ENCODE measurements at places on chromosomes 3 and 15. TPM values are rescaled to one million over a fixed set of nuclear protein-coding genes. Genes with fewer than 3 reads are reported as not detected.

- no peak overlapping the region for H3K27ac ChIP-seq
- no peaks in the 10 kb centered on the region for H3K4me1 ChIP-seq
- peaks cover 17% of the 10 kb centered on the region for H3K27me3 ChIP-seq
- H3K36me3 ChIP-seq: no peaks in the 10 kb centered on the region
- DNase-seq: no peak
These were observed 40.2 kb upstream of the SLC6A11 start for GRCh38 chr3:10775828-10776227.

- DNase-seq: no peak
- H3K27ac ChIP-seq: no peak overlapping the region
- H3K27me3 ChIP-seq: no peaks in the 10 kb centered on the region
- H3K4me1 ChIP-seq: no peaks in the 10 kb centered on the region
- no peaks in the 10 kb centered on the region for H3K36me3 ChIP-seq
These were observed 13.5 kb upstream of the AADAC start for GRCh38 chr3:151800431-151800830.

GRCh38 chr3:100526613-100527346, 34.4 kb downstream of the TMEM45A start:
- H3K36me3 ChIP-seq: no peaks in the 10 kb centered on the region
- DNase-seq: no peak
- no peaks in the 10 kb centered on the region for H3K4me1 ChIP-seq
- H3K27me3 ChIP-seq: no peaks in the 10 kb centered on the region

ANKRD34C gene
- total RNA-seq: not detected

DNA sequence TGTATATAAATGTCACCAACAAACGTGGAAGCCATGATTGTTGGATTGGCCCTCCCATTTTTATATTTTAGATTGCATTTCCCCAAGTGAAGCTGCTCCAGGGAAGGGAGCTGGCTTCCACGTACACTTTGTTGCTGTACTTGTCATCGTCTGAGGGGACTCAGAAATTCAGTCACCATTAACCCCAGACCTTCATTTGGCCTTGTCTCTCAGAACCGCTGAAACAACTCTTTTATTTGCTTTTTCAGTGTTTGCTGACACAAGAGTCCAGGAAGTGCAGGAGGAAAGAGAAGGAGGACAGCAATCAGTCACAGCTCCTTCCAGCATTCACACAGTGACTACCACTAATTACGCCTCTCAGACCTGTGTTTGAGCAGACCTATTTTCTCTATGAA, 276.5 kb downstream of the TBL1XR1 start:
- no peaks in the 10 kb centered on the region for H3K27me3 ChIP-seq
- no peak overlapping the region for H3K4me3 ChIP-seq
- H3K27ac ChIP-seq: no peak overlapping the region
- no peak for DNase-seq
- H3K4me1 ChIP-seq: no peaks in the 10 kb centered on the region

GRCh38 chr3:24981924-24982323, 446.1 kb upstream of the RARB start:
- no peak for DNase-seq
- H3K27ac ChIP-seq: no peak overlapping the region
- no peak overlapping the region for H3K4me3 ChIP-seq
- H3K4me1 ChIP-seq: no peaks in the 10 kb centered on the region
- H3K36me3 ChIP-seq: no peaks in the 10 kb centered on the region

DNA sequence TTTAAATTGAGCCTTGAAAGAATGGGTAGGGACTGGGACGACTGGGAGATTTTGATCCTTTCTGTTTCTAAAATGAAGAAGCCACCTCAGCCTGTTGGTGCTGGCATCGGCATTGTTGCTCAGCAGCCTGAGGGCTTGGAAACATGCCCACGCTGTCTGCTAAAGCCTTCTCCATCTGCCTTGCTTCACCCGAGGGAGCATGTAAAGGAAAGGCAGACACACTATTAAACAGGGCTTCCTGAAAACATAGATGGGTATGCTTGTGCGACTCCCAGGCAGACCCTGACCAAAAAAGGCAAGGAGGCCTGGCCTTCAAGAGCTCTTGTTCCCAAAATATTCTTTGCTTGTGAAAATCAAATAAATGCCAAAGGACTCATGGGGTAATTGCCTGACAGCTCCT, 84.2 kb upstream of the SLC4A7 start:
- DNase-seq: peak; percentile 59
- no peaks in the 10 kb centered on the region for H3K36me3 ChIP-seq
- H3K27ac ChIP-seq: peak overlapping the region; percentile 31
- H3K4me3 ChIP-seq: no peak overlapping the region
- H3K4me1 ChIP-seq: no peaks in the 10 kb centered on the region
- H3K27me3 ChIP-seq: no peaks in the 10 kb centered on the region
